ENCODE measurements at places on chromosomes 16 and 17.
A peak's percentile ranks its signal among the peaks of the same experiment; 100 is the strongest.

DNA sequence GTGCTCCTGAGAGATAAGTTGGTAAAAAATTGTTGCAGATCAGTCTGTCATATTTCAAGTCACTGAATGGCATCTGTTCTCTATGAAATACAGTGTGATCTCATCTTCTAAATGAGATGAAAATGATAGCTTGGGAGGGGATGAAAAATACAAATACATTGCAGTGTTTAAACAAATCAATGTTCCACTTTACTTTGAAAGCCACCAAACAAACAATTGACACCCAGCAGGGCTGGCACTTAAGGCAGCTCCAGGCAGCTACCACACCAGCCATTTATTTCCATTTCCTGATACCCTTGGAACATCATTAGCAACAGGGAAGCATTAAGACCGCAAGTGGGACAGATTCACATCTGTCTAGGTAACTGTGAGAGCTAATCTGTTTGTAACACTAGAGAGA is 827.6 kb upstream of the KIF2B start:
- DNase-seq, result no peak

- DNase-seq, result peak; percentile 82
Observed at GRCh38 chr17:74930535-74931036, 5.1 kb upstream of the OTOP3 start.

GRCh38 chr17:82303944-82304808 is 13.2 kb downstream of the CD7 start:
- DNase-seq, result no peak

GRCh38 chr17:27862840-27863239 is 30.3 kb downstream of the LYRM9 start:
- no peak for DNase-seq

GRCh38 chr17:35596530-35597233 is 9.6 kb downstream of the AP2B1 start:
- no peak for DNase-seq

DNA sequence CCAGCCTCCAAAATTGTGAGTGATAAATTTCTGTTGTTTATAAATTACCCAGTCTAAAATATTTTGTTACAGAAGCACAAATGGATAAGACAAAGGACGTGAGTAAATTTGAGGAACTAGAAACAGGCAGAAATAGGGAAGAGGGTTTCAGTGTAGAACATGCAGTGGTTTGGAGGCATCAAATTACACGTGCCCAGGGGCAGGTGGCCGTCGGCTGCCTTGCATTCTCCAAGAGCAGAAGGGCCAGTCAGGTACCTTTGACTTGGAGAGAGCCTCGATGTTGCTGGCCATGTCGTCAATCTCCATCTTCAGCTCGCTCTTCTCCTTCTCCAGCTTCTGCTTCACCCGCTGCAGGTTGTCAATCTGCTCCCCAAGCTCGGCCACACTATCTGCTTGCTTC is 54.3 kb downstream of the MYH13 start:
- no peak for DNase-seq

DNA sequence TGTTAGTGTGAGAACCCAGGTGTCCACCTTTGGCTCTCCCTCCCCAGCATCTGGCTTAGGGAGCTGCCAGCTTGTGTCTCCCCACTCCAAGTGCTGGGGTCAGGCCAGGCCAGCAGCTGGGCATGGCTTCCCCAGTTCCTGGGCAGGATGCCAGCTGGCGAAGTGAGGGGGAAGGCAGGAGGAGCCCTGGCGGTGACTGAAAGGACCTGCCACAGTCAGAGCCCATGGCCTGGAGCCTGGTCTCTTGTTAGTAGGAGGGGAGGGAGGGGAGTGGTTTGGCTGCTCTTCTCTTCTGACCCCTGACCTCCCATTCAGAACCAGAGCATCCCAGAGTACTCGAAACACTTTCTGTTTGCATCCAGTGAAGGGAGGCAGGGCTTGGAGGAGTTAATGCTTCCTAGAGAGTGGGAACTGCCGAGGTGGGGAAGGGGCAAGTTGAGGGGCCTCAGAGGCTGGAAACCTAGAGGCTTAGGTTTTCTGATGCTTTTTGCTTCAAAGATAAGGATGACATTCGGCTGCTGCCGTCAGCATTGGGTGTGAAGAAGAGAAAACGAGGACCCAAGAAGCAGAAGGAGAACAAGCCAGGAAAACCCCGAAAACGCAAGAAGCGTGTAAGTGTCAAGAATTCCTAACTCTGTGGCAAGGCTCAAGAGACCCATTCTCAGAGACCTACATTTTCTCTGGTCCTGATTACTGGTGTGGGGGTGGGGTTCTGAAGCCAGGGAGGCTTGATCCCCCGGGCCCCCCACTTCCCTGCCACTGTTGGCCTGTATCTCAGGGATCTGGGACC is 772 bp downstream of the CHD3 start:
- no peak for DNase-seq

- no peak for DNase-seq
Observed at GRCh38 chr16:3816326-3816725, 64.2 kb downstream of the CREBBP start.

- no peak for DNase-seq
Observed at GRCh38 chr16:65124212-65124548, 2.3 kb upstream of the CDH11 start.

GRCh38 chr16:50400967-50401348 is 32.2 kb upstream of the BRD7 start:
- no peak for DNase-seq

DNA sequence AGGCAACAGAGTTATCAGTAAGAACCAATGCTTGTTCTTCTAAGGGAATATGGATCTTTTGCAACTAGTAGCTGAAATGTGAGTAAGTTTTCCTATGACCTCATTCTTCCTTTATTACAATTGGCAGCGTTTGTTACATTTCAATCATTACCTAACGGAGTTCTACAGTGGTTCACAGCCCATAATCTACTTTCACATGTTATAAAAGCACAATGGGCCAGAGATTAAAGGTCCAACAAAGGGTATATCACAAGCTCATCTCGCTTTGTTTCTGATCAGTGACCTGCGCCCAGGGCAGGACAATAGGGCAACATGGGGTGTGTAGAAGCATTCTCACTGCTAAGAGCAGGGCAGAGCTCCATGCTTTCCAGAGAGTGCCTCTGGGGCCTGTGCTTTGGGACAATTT is 279.9 kb upstream of the DYNLRB2 start:
- DNase-seq, result no peak

DNA sequence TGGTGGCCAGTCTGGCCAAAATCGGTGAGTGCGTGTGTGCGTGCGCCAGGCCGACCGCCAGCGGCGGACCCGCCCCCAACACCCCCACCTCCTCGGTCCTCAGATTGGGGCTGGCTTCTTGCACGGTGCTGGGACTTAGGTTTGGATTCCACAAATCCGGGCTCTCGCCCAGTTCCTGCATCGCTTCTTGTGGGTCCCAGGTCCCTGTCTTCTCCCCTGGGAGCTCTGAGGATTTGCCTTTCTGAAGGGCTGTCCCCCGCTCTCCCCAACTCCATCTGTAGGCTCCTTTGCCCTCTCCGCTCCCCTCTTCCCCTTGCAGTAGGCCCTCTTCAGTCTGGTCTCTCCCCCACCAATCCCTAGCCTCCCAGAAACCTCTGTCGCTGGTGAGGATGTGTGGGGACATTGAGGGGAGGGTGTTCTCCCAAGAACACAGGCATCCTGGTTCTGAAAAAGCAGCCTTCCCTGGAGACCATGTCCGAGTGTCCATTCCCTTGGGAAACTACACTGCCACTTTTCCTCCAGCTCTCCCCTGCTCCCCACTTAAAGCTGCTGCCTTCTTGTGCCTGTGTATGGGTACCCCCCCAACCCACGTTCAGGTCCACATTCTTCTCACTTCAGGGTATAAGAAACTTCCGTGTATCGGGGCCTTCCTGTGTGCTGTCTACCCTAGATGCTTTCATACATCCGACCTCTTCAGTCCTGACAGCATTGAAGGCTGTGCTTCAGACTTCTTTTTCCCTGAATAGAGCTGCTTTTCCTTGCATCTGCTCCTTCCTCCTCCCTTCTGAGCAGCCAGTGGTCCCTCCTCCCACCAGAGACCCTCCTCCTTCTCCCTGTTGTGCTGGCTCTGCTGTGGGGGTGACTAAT is 632 bp downstream of the SLC9A5 start:
- peak; percentile 58 for DNase-seq

DNA sequence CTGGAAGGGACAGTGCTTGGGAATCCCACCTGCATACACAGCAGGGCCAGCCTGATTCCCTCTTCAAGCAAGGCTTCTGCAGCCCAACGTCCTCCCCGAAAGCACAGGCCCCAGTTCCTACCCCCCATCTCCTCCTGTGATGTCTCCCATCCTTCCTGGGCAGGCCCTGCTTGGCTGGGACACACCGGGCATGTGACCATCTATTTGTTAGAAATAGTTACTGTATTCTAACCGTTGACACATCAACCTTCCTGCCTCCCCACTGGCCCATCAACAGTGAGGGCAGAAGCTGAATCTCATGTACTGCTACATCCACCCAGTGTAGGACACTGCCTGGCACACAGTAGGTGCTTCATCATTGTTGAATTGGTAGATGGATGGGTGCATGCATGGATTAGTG is 10.7 kb downstream of the PRR29 start:
- DNase-seq, result no peak

GRCh38 chr17:6640536-6641246 is at the start of the genes KIAA0753 and TXNDC17:
Gene KIAA0753, minus strand, starts transcription at chr17:6640711. Its CDS starts 5,608 bp downstream, at chr17:6635103.
Gene TXNDC17, plus strand, starts transcription at chr17:6641060. Its CDS starts 23 bp downstream, at chr17:6641083.
- peak; percentile 98 for DNase-seq

GRCh38 chr17:75447951-75448856 is 8.2 kb upstream of the TMEM94 start:
- DNase-seq, result no peak

All from chondrocyte (in vitro differentiated cells).